Body of pancreas (tissue), 4 donors: ENCODE measurements at places on chromosomes 4 and X. TPM values are rescaled to one million over a fixed set of nuclear protein-coding genes. Genes with fewer than 3 reads are reported as not detected.

Gene TCEAL1
- total RNA-seq = 28.0 TPM

Gene MID1IP1
- 53.2 TPM for total RNA-seq

Gene RNF128
- 18.9 TPM for total RNA-seq

Gene KLHL13
- total RNA-seq = 3.0 TPM

Gene MAGEA3
- not detected for total RNA-seq

Gene USP51
- total RNA-seq = 0.99 TPM

Gene PPP2R2C
- 0.78 TPM for total RNA-seq
